ENCODE measurements at places on chromosomes 16 and 17. TPM values are rescaled to one million over a fixed set of nuclear protein-coding genes. Genes with fewer than 3 reads are reported as not detected.

Gene RAB37
- polyA plus RNA-seq: 5.7 TPM

Gene NPIPB6
- 0.99 TPM for polyA plus RNA-seq

Gene DOK4
- polyA plus RNA-seq: 32.3 TPM

Gene KRTAP3-2
- polyA plus RNA-seq: not detected

Gene MYH8
- 0.88 TPM for polyA plus RNA-seq

Gene EVI2A
- 1.9 TPM for polyA plus RNA-seq

Gene QPRT
- polyA plus RNA-seq: 144 TPM

DNA sequence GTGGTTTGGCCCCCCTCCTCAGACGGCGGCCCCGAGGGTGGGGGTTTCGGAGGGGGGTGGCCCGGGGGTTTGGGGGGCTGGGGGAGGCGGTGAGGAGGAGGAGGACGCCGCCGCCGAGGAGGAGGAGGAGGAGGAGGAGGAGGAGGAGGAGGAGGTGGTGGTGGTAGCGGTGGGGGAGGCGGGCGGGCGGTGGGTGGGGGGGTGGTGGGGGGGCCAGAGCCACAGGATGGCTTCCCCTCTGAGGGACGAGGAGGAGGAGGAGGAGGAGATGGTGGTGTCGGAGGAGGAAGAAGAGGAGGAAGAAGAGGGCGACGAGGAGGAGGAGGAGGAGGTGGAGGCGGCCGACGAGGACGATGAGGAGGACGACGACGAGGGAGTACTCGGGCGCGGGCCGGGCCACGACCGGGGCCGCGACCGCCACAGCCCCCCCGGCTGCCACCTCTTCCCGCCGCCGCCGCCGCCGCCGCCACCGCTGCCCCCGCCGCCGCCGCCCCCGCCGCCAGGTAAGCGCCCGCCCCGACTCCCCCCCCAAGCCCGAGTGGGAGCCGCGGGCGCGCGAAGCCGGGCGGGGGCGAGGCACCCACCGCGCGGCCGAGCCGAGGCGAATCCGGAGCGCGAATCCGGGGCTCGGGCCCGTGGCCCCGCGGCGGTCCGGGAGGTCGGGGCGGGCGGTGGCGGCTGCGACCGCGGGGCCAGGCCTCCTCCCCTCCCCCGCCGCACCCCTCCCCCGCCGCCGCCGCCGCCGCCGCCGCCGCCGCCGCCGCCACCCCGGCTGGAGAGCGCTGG, 3.8 kb upstream of the CHD3 start:
- DNase-seq: no peak

- DNase-seq: no peak
Measured at GRCh38 chr17:5219536-5219935, 15.1 kb downstream of the SCIMP start.

DNA sequence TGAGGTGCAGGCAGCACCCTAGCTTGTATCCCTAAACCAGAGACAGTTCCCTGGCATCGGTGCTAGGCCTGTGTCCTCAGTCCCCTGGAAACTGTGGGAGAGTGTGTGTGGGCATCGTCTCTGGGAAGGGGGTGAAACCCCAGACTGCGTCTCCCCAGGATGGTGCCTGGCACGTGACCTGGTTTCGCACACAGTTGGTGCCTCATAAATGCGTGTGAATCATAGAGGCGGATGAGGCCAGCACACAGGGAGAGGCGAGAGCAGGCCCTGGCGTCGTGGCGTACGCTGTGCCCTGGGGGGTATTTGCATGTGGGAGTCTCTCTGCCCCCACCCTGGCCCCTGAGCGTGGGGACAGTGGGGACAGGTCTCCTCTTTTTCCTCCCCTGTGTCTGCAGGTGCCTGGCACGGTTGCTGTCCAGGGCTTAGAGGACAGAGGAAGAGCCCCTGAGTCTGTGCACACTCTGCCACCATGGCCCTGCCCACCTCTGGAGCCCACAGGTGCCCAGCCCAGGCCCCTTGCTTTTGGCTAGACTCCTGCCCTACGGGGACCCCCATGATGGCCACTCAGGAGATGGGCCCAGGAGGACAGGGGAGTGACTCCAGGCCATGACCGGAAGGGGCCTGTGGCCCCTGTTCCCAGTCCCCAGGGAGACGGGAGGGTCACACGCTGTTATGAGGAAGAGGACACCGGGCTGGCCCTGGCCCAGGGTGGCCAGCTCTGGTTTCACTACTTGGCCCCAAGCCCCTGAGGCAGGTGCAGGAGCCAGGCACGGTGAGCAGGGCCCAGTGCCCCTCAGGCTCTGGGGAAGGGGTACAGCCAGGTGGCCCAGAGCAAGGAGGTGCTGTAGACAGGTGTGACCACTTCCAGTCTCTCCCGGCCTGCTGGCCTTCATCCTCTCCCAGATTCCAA, 1.3 kb upstream of the FSCN2 start:
- no peak for DNase-seq

DNA sequence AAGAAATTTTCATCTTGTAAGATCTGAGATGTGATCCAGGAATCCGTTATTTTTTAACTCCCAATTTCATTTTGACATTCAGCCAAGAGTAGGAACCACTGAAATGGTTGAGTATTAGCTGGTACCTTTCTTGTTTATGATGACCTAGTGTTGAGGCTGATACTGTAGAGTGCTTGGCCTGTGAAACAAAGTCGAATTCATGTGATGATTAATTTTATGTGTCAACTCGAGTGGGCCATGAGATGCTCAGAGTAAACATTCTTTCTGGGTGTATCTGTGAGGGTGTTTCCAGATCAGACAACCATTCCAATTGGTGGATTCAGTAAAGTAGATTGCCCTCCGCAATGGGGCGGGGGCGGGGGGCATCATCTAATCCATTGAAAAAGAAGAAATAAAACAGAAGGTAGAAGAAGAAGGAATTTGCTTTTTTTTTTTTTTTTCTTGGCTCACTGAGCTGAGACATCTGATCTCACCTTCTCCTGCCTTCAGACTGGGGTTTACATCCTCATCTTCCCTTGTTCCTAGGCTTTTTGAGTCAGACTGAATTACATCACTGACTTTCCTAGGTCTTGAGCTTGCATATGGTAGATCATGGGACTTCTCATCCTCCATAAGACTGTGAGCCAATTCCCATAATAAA, 264.6 kb upstream of the KCNJ16 start:
- DNase-seq: no peak

DNA sequence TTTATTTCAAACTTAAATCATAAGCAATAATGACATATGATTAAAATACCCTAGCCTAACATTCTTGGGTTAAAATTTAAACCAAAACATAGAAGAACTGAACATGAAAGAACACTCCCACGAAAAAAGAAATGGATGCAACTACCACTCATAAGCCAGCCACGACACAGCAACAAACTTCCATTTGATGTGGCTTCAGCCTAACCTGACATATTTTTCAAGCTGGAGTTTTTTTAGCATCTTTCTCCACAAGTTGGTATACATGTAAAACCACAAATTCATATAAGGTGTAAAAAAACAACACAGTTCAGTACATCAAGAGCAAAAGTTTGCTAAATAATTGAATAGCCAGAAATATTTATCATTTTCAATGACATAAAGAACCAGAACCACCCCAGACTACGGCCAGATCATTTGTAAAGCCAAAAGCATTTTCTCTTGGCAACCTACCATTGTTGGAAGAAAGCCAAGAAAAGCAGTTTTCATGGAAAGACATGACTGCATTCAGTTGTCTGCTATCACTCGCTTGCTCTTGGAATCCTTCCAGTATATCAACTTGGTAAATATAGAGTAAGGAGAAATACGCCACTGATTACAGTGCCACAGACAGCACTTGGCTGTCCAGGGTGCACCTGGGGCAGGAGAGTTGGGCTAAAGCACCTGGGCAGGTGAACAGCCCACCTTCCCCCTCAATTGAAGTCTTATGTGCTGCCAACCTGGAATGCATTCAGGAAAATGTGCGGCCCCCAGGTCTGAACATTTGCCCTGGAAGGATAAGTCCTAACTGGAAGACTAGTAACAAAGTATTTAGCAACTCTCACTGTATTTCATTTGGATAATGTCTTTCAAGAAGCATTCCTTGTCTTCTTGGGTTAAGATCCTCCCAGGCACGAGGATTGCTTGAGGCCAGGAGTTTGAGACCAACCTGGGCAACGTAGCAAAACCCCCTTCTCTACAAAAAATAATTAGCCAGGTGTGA, 60.5 kb downstream of the CREBBP start:
- DNase-seq: peak; percentile 37

- no peak for DNase-seq
Measured at GRCh38 chr16:5044011-5044540, 10.3 kb upstream of the NAGPA start.

DNA sequence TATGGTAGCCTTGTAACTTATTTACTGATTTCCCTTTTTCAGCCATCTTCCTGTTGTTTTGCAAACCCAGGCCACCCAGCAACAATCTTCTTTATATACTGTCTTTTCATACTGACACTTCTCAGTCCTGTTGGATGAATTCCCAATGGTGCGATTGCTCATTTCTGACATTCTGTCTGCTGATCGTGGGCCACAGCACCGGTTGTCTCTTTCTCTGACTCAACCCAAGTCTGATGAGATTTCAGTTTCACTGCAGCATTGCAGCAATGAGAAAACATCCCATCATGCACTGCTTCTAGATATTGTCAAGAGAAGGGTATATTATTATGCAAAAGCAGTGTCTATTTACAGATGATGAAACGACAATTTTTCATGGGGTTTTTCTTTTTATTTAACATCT, 349.2 kb upstream of the HSBP1 start:
- DNase-seq: no peak

- DNase-seq: no peak
Measured at GRCh38 chr17:63335831-63336230, 110.3 kb downstream of the CYB561 start.

- no peak for DNase-seq
Measured at GRCh38 chr16:88561485-88562359, 8.5 kb upstream of the ZC3H18 start.

GRCh38 chr17:70184770-70185169, 15.4 kb downstream of the KCNJ2 start:
- DNase-seq: no peak

- DNase-seq: no peak
Measured at GRCh38 chr17:64537488-64537887, 30.7 kb downstream of the CEP95 start.

DNA sequence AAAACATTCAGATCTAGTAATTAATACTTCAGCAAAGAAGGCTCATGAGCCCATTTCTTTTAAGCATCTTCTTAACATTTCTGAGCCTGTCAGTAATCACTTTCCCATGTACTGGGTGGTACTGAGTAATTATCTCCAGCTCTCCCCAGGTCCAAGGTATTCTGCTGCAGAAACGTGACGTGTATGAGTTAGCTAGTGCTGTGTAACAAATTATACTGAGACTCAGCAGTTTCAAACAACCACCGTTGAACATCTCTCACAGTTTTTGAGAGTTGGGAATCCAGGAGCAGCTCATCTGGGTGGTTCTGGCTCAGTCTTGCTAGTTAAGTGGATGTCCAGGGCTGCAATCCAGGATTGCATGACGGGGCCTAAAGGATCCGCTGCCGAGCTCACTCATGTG, 25.2 kb downstream of the C16orf95 start:
- DNase-seq: no peak

DNA sequence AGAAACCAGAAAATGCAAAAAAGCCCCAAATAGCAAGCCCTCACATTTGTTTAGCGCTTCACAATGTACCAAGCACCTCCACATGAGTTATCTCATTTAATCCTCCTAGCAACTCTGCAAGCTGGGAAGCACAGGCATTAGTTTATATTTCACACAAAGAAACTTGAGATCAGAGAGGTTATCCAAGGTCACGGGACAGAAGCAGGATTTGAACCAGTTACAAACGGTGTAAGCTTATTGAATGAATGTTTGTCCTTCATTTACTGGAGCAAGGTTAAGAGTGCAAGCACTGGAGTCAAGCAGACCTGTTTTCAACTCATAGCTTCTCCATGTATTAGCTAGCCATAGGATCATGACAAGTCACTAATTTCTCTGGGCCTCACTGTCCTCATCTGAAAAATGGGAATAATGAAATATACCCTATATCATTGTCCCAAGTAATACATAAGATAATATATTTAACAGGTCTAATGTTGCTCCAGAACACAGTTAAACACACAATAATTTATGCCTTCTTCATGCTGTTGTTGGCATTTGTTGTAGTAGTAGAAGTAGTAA, 6.1 kb upstream of the HLF start:
- no peak for DNase-seq

GRCh38 chr17:41153856-41154255, 4.2 kb upstream of the KRTAP4-5 start:
- no peak for DNase-seq

DNA sequence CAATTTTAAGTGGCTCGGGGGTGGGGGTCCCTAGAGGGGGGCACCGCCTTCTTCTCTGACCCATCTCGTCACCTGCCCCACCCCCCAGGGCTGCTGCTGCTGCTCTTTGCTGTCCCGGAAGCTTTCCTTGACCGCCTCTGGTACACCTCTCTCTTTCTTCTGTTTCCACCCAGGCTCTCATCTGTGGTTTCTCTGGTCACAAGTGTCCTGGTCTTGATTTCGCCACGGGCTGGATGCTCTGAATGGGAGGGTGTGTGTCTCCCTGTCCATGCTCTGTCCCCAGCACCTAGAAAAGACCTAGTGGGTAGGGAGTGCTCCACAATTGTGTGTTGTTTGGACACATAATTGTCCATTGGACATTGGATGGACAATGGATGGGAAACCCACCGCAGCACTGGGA, 134.7 kb upstream of the CIBAR2 start:
- DNase-seq: no peak

GRCh38 chr16:49889725-49890397, 33.9 kb upstream of the ZNF423 start:
- DNase-seq: no peak

GRCh38 chr17:27354051-27354490, 60.2 kb downstream of the WSB1 start:
- no peak for DNase-seq

GRCh38 chr16:86584726-86585721, 6.7 kb downstream of the FOXL1 start:
- no peak for DNase-seq

DNA sequence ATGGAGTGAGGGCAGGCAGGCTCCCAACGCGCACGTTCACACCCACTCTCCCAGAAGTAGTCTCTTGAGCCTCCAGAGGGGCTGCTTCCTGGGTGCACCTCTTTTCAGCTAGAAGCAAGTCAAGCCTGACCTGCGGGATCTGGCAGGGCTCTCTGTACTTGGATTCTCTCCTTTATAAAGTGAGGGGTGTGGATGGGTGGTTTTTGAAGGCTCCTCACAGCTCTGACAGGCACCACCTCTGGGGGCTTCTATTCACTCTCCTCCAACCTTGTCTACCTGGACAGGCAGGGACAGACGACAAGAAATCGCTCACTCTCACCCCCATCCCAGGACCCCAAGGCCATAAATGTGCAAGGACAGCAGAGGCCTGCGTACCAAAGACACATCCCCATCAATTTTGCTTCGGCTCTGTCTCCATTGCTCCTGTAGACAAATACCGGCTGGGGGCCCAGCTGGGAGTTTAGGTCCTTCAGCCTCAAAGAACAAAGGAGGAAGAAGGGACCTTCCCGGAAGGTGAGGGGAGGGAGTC, 814 bp upstream of the DYNLL2 start:
- DNase-seq: no peak

DNA sequence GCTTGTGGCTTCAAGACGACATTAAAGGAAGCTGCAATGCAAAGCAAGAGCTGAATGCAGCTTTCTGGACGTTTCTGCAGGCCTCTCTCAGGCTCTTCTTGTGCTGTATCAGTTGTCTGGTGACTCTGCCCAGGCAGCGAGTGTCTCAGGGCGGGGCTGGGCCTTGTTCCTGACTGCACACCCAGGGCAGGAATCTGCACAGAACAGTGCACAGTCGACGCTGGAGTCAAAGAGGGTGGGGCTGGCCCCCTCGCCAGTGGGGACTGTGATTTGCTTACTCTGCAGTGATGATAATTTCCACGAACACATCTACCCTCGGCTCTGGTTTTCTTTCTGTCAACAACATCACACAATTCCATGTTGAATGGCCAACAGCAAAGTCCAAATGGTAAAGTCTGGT, 60.7 kb downstream of the IRF8 start:
- DNase-seq: no peak
